ENCODE measurements at places on chromosomes 6 and 20. TPM values are rescaled to one million over a fixed set of nuclear protein-coding genes. Genes with fewer than 3 reads are reported as not detected.
A peak's percentile ranks its signal among the peaks of the same experiment; 100 is the strongest.

NKX2-4 gene
- not detected for polyA plus RNA-seq

PTCRA gene
- polyA plus RNA-seq: not detected

LY6G6D gene
- polyA plus RNA-seq: not detected

PAX1 gene
- not detected for polyA plus RNA-seq

ADGRG6 gene
- not detected for polyA plus RNA-seq

MYLK4 gene
- polyA plus RNA-seq: not detected

ZBTB46 gene
- 0.03 TPM for polyA plus RNA-seq

RALY gene
- 202 TPM for polyA plus RNA-seq

SYNDIG1 gene
- not detected for polyA plus RNA-seq

ATP6V1G2 gene
- polyA plus RNA-seq: 0.38 TPM

PREX1 gene
- polyA plus RNA-seq: 6.2 TPM

- DNase-seq: no peak
Measured at GRCh38 chr20:62089393-62089792, 23.7 kb upstream of the TAF4 start.

- no peak for DNase-seq
Measured at GRCh38 chr20:4060064-4060795, 44.9 kb upstream of the RNF24 start.

- no peak for DNase-seq
Measured at GRCh38 chr20:48557380-48557779, 270.4 kb downstream of the PREX1 start.

- DNase-seq: no peak
Measured at GRCh38 chr6:31965700-31966099, 6.2 kb downstream of the DXO start.

GRCh38 chr6:69917834-69918233 is 51.5 kb downstream of the COL19A1 start:
- no peak for DNase-seq

DNA sequence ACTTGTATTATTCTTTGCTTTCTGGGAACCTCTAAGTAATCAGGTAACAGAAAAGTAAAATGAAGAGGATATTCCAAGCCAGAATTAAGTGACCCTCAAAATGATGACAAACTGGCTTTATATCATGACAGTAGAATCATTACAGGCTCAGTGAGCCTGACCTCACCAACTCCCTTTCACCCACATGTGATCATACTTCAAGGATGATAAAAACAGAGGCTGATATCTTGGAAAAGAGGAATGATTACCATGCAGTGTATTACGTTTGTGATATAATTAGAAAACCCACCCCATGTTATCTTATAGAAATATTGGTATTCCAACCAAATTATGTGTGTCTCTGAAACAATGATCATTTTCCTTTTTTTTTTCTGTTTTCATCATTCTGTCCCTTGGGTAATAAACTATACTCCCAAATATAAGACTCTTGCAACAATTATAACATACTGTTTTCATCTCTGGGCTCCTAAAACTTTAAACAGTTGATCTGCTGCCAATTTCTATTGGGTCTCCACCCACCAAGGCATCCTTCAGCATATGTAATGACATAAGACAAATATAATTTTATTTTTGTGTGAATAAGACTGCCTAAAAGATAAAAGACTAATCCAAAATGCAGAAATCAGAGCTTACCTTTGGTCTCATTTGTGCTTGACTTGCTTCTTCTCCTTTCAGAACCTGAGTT is 115.7 kb downstream of the DST start:
- no peak for DNase-seq

- DNase-seq: no peak
Measured at GRCh38 chr6:117459204-117459944, 23.1 kb upstream of the DCBLD1 start.

DNA sequence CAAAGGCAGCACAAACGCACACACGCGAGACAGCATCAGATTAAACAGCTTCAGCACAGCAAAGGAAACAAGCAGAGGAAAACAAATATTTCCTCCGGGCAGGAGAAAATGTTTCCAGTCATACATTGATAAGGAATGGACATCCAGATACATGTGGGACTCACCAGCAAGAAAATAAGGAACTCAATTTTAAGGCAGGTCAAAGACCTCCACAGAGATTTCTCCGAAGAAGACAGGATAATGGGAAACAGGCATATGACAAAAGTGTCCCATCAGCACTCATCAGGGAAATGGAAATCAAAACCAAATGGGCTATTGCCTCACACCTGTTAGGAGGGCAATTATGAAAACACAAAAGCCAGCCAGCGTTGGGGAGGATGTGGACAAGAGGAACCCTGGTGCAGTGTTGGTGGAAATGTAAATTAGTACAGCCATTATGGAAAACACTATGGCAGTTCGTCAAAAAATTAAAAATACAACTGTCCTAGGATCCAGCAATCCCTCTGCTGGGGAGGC is 9.7 kb upstream of the SLCO4A1 start:
- no peak for DNase-seq

DNA sequence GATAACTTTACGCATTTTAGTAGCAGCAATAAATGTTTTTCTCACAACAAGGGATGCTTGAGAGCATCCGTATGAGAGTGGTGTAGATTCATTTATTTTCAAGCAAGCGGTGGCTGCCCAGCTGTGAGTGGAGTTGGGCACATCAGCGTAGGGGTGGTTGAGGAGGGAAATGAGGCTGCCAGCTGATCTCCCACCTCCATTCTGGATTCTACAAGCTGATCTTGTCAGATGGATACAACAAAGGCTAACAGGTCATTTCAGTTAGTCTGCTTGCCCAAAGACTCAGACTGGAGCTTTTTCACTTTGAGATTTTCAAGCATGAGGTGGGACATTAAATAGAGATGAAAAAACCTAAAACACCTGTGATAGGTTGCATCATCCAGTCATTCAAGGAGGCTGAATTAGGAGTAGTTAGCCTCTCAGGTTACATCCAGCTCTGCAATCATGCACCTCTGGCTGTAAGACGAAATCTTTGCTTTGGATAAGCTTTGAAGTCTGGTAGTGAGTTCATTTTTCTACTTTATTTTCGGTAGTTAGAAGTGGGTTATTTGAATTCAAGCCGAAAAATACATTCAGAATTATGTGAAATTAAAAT is 1.9 kb upstream of the BACH2 start:
- no peak for DNase-seq

DNA sequence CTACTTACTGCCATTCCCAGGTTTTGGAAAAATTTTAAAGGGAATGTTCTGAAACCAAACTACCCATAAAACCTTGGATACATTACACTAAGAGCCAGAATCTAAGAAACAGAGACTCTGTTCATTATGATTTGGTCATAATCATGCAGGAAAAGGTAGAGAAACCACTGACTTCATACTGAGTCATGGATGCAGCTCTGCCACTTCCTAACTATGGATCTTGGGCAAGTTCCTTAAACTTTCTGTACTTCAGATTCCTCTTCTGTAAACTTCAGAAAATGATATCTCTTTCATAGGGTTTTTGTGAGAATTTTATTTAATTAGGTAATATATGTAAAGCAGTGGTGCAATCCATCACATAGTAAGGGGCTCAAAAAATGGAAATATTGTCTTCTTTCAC is 20.0 kb downstream of the PLA2G7 start:
- no peak for DNase-seq

- no peak for DNase-seq
Measured at GRCh38 chr20:48906221-48906877, 15.2 kb upstream of the ARFGEF2 start.

- DNase-seq: no peak
Measured at GRCh38 chr20:31559704-31560093, 45.4 kb upstream of the ID1 start.

DNA sequence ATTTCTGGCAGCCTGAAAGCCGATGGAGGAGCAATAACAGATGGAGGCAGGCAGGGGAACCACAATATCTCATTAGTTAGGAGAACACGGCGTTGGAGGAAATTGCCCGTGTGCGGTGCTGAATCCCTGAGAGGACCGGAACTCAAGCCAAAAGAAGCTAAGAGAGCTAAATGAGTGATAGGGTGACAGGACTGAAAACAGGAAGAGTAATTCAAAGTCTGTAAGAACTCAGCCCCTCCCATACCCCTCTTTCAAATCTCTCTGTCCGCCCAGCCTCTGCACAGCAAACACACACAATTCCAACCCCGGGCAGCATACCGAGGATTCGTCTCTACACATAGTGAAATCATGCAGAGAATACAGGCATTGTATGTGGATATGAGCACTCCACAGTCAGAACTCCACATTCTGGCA is 2.6 kb upstream of the IPCEF1 start:
- peak; percentile 6 for DNase-seq

DNA sequence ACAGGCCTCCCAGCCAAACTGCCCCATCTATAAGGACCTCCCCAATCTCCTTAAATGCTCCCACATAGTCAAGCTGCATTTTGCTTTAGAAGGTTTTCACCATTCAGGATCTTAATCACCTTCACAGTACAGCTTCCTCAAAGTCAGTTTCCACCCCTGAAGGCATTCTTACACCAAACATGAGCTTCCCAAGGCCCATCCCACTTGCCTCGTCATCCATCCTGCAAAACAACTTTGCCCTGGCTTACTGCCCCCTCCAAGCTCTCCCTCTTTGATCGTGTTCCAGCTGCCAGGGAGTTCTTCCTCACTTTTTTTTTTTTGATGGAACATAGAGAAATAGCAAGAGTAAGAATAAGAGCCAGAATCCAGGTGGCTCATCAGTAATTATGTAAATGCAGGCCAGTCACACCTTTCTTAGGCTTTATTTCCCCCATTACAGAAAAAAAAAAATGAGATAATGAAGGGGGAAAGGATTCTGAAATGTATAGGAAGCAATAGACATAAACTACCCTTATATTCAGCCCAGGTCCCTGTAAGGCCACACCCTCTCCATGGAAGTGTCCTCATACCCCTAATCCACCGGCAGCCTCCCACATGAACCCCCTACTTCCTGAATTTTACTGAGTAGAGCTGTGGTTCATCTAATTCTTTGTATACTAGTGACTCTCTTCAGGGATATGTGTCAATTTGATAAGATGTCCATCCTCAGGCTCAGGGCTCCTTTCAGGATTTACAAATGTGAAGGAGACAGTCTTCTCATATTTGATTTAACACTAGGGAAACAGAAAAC is 12.7 kb downstream of the TRIM27 start:
- DNase-seq: no peak

DNA sequence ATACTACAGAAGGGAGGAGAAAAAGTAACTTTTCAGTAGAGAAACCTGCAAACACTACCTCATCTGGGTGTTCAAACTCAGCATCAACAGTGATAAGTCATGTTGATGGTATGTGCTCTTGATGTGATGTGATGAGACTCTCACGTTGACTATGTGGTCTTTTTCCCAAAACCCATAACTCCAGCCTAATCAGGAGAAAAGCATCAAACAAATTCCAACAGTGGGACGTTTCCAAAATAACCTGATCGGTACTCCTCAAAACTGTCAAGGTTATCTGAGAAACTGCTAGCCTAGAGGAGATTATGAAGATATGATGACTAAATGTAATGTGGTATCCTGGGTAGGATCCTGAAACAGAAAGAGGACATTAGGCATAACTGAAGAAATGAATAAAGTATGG is 41.9 kb upstream of the TAB2 start:
- no peak for DNase-seq

- no peak for DNase-seq
Measured at GRCh38 chr6:2909718-2910117, 6.6 kb upstream of the SERPINB9 start.

DNA sequence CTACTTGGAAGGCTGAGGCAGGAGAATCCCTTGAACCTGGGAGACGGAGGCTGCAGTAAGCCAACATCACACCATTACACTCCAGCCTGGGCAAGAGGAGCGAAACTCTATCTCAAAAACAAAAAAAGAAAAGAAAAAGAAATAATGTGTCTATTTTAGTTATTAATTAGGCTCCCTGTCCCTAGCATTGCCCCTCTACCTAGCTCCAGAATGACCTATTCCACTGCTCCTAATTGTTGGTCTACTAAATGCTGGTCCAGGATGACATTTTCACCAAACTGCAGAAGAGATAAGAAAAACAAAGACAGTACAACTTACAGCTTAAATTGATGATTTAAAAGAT is 429.7 kb upstream of the SOX4 start:
- DNase-seq: no peak

DNA sequence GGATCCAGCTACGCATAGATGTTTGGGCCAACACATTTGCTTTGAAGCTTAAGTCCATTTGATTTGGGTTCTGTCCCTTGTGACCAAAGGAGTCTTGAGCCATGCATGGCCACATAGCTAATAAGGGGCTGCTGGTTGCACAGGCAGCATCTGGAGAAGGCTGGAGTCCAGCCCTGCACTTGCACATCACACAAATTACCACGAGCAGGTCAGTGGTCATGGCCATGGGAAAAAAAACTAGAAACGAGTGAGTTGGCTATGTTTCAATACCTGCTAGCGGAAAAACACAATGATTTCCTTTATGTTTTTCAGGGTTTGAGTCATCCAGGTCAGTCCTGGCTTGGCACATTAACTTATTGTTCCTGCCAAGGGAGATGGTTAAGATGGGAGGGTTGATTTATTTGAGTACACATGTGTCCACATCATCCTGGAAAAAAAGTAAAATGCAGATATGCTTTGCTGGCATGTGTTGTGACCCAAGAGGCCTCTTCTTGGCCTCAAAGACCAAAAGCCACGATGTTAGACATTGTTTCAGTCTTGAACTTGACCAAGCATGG is 5.6 kb upstream of the STX16 start:
- no peak for DNase-seq

- DNase-seq: no peak
Measured at GRCh38 chr20:18567739-18568091, 483 bp downstream of the SMIM26 start.

GRCh38 chr6:149480502-149481280 is 4.1 kb downstream of the ZC3H12D start:
- peak; percentile 33 for DNase-seq

- no peak for DNase-seq
Measured at GRCh38 chr6:39077882-39078594, 29.5 kb downstream of the GLP1R start.

- DNase-seq: no peak
Measured at GRCh38 chr6:53995935-53996334, 115.3 kb upstream of the MLIP start.

GRCh38 chr6:94127716-94128115 is 708.4 kb upstream of the EPHA7 start:
- no peak for DNase-seq

GRCh38 chr6:117487821-117488220 is 5.3 kb downstream of the DCBLD1 start:
- DNase-seq: no peak

DNA sequence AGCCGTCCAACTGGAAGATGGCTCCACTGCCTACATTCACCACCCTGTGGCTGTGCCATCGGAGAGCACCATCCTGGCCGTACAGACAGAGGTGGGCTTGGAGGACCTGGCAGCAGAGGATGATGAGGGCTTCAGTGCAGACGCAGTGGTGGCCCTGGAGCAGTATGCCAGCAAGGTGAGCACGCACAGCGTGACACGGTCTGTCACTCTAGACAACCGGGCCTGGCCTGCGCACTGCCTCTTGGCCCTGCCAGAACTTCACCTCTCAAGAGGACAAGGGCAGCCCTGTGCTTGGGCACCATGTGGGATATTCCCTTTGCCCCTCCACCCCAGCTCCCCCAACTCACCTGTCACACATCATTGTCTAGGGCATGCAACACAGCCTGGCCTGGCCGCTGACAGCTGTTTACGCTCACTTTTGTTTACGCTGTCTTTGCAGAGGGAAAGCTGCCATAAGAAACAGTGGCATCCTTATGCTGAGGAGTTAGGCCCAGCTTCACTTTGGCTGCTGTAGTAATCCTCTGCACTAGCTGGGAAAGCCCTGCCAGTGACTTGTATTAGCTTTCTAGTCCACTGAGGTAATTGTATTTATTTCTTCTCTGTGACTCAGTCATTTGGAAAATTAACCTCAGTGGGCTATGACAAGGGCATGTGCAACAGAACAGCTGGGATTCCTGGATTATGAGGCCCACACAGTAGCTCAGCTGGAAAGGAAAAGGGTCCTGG is 9.8 kb upstream of the DEF6 start:
- no peak for DNase-seq

- DNase-seq: no peak
Measured at GRCh38 chr6:83757021-83757420, 48.1 kb upstream of the SNAP91 start.

Data from naive thymus-derived CD4-positive, alpha-beta T cell (primary cell).